ENCODE measurements at places on chromosomes 5 and 9. TPM values are rescaled to one million over a fixed set of nuclear protein-coding genes. Genes with fewer than 3 reads are reported as not detected.

GRCh38 chr9:124218438-124218982 lies 39.2 kb upstream of the NEK6 start:
- no peak overlapping the region for H3K27ac ChIP-seq
- H3K27me3 ChIP-seq: no peaks in the 10 kb centered on the region
- DNase-seq: peak; percentile 62
- H3K4me3 ChIP-seq: no peak overlapping the region
- peaks cover 7% of the 10 kb centered on the region for H3K36me3 ChIP-seq

DNA sequence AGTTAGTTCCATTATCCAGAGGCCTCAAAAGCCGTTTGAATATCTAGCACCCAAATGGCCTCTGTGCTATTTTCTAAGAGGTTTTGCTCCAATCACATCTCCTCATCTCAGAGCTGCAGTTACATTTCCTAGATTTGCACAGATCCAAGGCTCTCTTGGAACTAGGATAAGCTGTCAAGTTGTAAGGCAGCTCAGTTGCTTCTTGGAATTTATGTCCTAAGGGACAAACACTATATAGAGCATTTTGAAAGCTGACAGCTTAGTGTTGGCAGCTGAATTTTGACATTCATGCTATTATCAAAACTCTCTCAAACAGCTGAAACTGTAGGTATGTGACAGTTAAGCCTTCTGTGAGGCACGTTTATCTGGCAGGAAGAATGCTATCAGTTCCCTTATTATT lies 97.0 kb downstream of the MACIR start:
- no peaks in the 10 kb centered on the region for H3K27me3 ChIP-seq
- DNase-seq: no peak
- H3K36me3 ChIP-seq: no peaks in the 10 kb centered on the region
- H3K4me3 ChIP-seq: no peak overlapping the region

DNA sequence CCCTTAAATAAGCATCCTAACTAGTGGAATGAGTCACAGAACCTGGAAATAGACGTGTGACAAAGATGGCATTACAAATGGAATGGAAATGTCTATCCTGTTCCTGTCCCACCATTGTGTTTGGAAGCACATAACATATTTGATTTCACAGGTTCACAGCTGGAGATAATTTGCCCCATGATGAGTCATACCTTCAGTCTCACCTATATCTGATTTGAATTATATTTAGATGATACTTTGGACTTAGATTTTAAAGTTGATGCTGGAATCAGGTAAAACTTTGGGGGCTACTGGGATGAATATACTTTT lies 92.5 kb downstream of the CEMIP2 start:
- no peaks in the 10 kb centered on the region for H3K27me3 ChIP-seq
- H3K27ac ChIP-seq: no peak overlapping the region
- no peak overlapping the region for H3K4me3 ChIP-seq
- peaks cover 43% of the 10 kb centered on the region for H3K36me3 ChIP-seq

DNA sequence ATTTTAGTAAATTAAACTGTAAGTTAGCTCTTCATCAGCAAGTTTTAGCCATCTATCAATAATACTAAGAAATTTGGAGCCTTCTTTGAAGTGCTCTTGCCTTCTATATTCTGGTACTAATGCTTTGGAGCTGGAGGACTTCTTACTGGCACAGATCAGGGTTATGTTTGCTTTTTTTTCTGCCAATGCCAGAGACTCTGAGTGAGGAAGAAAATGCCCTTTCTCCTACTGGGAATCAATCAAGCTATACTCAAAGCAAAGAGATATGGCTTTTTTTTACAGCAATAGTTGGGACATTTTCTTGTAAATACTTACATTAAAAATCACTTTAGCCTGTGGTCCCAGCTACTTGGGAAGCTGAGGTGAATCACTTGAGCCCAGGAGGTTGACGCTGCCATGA lies 4.3 kb downstream of the HSDL2 start:
- H3K4me1 ChIP-seq: peaks cover 9% of the 10 kb centered on the region
- peaks cover 23% of the 10 kb centered on the region for H3K36me3 ChIP-seq
- H3K27me3 ChIP-seq: no peaks in the 10 kb centered on the region

GRCh38 chr5:11540112-11540511 lies 364.1 kb downstream of the CTNND2 start:
- no peak overlapping the region for H3K27ac ChIP-seq
- no peaks in the 10 kb centered on the region for H3K36me3 ChIP-seq
- no peaks in the 10 kb centered on the region for H3K4me1 ChIP-seq
- no peak for DNase-seq
- no peaks in the 10 kb centered on the region for H3K27me3 ChIP-seq
- H3K4me3 ChIP-seq: no peak overlapping the region

- H3K27ac ChIP-seq: peak overlapping the region; percentile 9
- DNase-seq: no peak
- H3K27me3 ChIP-seq: no peaks in the 10 kb centered on the region
- H3K4me1 ChIP-seq: peaks cover 9% of the 10 kb centered on the region
- no peaks in the 10 kb centered on the region for H3K36me3 ChIP-seq
Observed at GRCh38 chr5:137819766-137820165, 47.9 kb upstream of the MYOT start.

DNA sequence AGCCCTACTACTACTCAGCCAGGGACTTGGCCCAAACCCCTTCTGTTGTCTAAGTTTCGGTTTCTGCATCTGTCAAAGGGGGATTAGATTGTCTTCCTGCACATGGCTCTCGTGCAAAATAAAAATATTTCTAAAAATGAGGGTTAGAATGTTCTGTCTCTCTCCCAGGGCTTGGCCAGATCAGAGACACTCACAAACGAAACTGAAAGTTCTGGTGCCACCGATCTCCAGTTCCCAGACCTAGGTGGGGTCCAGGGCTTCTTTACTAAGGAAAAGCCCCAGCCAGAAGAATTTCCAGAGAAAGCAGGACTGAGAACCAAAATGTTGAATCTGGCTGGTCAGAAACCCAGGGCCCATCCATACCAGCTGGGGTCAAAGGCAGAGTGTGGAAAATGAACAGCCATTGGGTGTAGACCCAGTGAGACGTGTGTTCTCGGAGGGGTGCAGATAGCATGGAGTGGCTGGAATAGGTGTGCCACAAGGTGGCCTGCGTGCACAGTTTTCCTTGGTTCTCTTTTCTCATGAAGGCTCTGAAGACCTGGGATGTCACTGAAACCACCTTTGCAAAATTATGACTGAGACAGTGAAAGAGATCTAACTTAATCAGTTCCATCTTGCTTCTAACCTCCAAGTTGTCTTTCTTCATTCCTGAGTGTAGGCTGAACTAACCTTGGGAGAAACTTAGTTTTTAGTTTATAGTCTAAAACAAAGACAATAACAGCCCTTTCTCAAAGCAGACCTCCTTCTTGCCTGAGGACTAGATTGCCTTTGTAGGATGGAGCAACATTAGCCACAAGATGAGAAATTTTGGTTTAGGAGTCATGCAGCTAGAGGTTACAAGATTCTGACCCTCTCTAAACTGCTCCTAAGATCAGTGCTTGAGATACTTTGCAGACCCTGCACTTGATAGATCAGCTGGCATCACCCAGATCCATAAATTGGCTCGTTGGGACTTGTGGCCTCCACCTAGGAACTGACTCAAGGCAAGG lies 2.3 kb upstream of the SLC23A1 start:
- peaks cover 6% of the 10 kb centered on the region for H3K36me3 ChIP-seq
- peak; percentile 53 for DNase-seq
- peaks cover 29% of the 10 kb centered on the region for H3K4me1 ChIP-seq
- peak overlapping the region; percentile 33 for H3K4me3 ChIP-seq
- no peaks in the 10 kb centered on the region for H3K27me3 ChIP-seq

GRCh38 chr5:103624675-103625074 lies 62.1 kb upstream of the NUDT12 start:
- no peaks in the 10 kb centered on the region for H3K36me3 ChIP-seq
- no peaks in the 10 kb centered on the region for H3K4me1 ChIP-seq
- no peak overlapping the region for H3K27ac ChIP-seq
- H3K27me3 ChIP-seq: no peaks in the 10 kb centered on the region
- H3K4me3 ChIP-seq: no peak overlapping the region
- no peak for DNase-seq

DNA sequence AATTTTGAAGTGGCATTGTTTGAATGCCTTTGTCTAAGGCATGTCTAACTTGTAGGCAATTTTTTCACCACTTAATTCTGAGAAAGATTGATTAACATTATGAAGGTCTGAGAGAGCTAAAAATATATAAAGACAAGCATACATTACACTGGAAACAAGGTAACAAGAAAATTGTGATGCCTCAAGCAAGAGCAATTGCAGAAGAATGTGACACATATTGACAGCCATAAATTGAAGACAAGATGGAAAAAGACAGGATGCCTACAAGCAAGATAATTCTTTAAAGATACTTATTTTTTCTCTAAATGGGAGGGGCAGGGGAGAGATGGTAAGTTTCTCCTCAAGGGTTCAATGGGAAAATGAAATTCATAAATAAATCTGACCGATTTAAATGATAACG lies 103.1 kb upstream of the CYLC2 start:
- H3K4me1 ChIP-seq: no peaks in the 10 kb centered on the region
- no peaks in the 10 kb centered on the region for H3K36me3 ChIP-seq
- no peak overlapping the region for H3K4me3 ChIP-seq
- no peaks in the 10 kb centered on the region for H3K27me3 ChIP-seq
- DNase-seq: no peak

- H3K36me3 ChIP-seq: peaks cover 51% of the 10 kb centered on the region
- H3K27me3 ChIP-seq: no peaks in the 10 kb centered on the region
- peak; percentile 23 for DNase-seq
- peaks cover 12% of the 10 kb centered on the region for H3K4me1 ChIP-seq
Observed at GRCh38 chr5:134125039-134126015, 10.8 kb downstream of the TCF7 start.

- H3K4me3 ChIP-seq: peak overlapping the region; percentile 36
- H3K27me3 ChIP-seq: no peaks in the 10 kb centered on the region
- peaks cover 36% of the 10 kb centered on the region for H3K4me1 ChIP-seq
- peak overlapping the region; percentile 78 for H3K27ac ChIP-seq
- H3K36me3 ChIP-seq: peaks cover 19% of the 10 kb centered on the region
Observed at GRCh38 chr9:2816476-2817141, 27.3 kb downstream of the PUM3 start.

DNA sequence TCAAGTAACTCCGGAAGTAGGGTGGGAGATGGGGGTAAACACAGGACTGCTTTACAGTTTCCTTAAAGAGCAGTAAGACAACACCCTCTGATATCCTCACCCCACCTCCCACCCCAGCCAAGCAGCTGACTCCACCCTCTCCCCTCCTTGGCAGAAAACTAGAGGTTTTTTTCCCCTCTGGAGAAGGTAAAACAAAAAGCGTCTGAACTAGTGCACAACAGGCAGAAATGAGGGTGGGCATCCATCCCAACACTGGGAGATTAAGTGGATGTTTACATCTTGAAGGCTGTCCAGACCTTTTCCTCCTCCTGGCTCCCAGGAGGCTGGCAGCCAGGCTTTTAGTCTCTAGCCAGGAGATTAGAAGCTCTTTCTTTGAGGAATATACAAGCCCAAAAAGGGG lies 13.9 kb upstream of the CTNNAL1 start:
- no peak overlapping the region for H3K27ac ChIP-seq
- no peaks in the 10 kb centered on the region for H3K27me3 ChIP-seq
- H3K4me3 ChIP-seq: no peak overlapping the region
- DNase-seq: no peak

DNA sequence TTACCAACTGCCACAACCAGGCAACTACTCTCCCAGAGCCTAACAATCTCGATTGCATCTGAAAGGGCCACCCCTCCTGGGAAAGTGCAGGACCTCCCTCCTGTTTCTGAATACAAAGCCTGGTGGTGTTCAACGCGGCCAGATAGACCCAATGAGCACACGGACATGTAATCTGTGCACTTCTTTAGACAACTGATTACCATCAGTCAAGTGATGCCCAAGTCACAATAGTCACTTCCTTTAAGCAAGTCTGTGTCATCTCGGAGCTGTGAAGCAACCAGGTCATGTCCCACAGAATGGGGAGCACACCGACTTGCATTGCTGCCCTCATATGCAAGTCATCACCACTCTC lies 739 bp downstream of the C9orf72 start:
- no peaks in the 10 kb centered on the region for H3K27me3 ChIP-seq
- no peaks in the 10 kb centered on the region for H3K4me1 ChIP-seq

GRCh38 chr5:178108966-178109365 lies 4.4 kb upstream of the N4BP3 start:
- peaks cover 20% of the 10 kb centered on the region for H3K36me3 ChIP-seq
- H3K4me1 ChIP-seq: peaks cover 28% of the 10 kb centered on the region
- DNase-seq: peak; percentile 65
- H3K27me3 ChIP-seq: no peaks in the 10 kb centered on the region
- no peak overlapping the region for H3K4me3 ChIP-seq

GRCh38 chr9:36317766-36318165 lies 59.5 kb upstream of the GNE start:
- DNase-seq: peak; percentile 85
- H3K27ac ChIP-seq: peak overlapping the region; percentile 83
- peak overlapping the region; percentile 66 for H3K4me3 ChIP-seq
- H3K36me3 ChIP-seq: peaks cover 18% of the 10 kb centered on the region
- H3K4me1 ChIP-seq: no peaks in the 10 kb centered on the region

DNA sequence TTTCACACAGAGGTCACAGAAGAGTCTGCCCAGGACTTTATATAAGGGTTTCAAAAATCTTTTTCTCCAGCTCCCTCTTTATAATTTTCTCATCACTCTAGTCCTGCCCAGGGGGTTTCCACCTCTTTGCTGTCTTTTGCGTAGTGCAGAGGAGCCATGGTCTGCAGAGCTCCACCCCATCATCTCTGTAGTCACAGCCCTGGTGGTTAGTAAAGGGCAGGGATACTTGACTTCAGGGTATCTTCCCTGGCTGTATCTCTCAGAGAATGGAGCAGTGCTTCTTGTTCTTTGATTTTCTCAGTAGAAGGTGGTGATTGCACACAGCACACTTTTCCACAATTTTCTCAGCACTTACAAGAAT lies 900.6 kb upstream of the COX7C start:
- no peak overlapping the region for H3K4me3 ChIP-seq
- H3K27ac ChIP-seq: no peak overlapping the region
- no peaks in the 10 kb centered on the region for H3K27me3 ChIP-seq
- peaks cover 9% of the 10 kb centered on the region for H3K4me1 ChIP-seq
- H3K36me3 ChIP-seq: no peaks in the 10 kb centered on the region

DNA sequence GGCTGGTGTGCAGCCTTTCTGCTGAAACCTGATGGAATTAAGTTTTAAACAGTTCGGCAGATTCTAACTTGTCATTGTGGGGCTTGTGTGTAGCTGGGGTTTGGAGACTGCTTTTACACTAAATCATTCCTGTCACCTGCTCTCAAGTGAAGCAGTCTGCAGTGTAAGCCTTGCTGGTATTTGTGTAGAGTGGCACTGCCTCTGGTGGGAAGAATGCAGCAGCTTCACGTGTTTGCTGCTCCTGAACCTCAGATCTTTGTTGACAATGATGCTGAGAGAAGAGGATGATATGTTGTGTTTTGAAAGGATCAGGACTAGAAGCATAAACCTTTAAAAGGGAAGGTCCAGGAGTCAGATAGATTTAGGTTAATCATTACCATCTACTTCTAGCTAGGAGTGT lies 88.1 kb downstream of the KDM4C start:
- no peak overlapping the region for H3K27ac ChIP-seq
- DNase-seq: no peak
- no peak overlapping the region for H3K4me3 ChIP-seq
- peaks cover 3% of the 10 kb centered on the region for H3K36me3 ChIP-seq
- H3K27me3 ChIP-seq: no peaks in the 10 kb centered on the region
- peaks cover 12% of the 10 kb centered on the region for H3K4me1 ChIP-seq

The OR1J2 gene
- not detected for total RNA-seq

The PCDHA1 gene
- 0.83 TPM for total RNA-seq

The PPP3R2 gene
- total RNA-seq: not detected

The ZNF354C gene
- total RNA-seq: 2.4 TPM

The APBA1 gene
- 6.7 TPM for total RNA-seq

The PDZD2 gene
- total RNA-seq: 0.76 TPM

The NUTM2F gene
- not detected for total RNA-seq

The FAM169A gene
- total RNA-seq: 13.4 TPM

The F2RL1 gene
- total RNA-seq: 122 TPM

The ASPN gene
- not detected for total RNA-seq

The SELENOP gene
- 2.0 TPM for total RNA-seq
